ENCODE measurements at places on chromosomes 4 and X.
A peak's percentile ranks its signal among the peaks of the same experiment; 100 is the strongest.

DNA sequence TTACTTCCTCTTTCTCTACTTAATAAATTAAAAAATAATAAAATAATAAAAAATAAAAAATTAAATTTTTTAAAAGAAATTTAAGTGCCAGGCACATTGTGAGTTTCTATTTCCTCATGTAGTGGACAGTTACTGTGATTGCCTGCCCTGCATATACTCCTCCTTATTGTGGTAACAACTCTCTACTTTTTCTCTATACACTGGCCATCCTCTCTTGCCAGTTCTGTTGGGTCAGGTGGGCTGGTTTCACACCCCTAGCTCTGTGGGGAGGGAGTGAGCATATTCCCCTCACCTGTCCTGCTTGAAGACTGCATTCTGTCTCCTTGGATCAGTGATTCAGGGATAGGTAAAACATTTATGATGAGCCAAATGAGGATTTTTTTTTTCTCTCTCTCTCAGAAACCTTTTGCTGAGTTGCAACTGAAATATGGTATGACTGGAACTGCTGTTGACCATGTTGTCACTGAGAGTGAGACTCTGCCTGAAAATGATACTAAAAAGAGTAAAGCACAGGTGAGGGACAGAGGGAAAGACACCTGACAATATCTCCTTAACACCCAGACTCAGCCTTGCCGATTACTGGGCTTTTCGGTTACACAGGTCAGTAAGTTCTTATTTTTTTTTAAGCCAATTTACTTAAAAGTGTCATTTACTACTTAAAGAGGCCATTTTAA lies 37.2 kb downstream of the CXXC4 start:
- no peak for DNase-seq

DNA sequence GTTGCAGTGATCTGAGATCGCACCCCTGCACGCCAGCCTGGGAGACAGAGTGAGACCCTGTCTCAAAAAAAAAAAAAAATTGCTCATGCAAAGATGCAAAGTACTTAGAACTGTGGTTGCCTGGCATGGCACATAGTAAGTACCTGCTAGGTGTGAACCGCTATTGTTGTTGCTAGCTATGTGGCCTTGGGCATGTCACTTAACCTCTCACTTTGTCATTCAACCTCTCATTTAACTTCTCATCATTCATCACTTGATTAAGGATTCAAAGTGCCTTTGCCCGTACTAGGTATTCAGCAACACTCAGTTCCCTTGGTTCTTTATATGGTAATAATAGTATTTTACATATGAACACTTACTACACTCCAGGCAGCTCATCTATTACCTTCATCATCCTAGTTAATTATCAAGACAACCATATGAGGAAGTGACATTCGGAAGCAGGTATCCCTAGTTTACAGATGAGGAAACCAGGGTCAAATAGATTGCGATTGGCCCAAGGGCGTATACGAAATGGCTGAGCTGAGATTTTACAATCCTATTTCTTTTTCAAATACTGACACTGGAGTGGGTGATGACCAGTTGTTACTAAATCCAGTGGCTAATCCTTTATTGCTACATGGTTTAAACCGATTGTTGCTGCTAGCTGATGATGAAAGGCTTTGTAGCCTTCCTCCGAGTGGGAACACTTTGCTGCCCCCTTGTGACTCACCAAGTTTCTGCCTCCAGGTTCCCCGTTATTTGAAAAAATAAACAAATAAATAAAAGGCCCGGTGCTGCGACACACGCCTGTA lies 28.8 kb upstream of the SOWAHD start:
- DNase-seq: peak; percentile 72

- no peak for DNase-seq
Observed at GRCh38 chrX:75084757-75085156, 71.3 kb downstream of the ABCB7 start.

GRCh38 chrX:111875881-111876280 lies at the start of gene TRPC5OS:
Gene TRPC5OS (plus strand): TSS chrX:111876181. CDS start chrX:111901850, 25,669 bp downstream.
- no peak for DNase-seq

- no peak for DNase-seq
Observed at GRCh38 chr4:16890651-16891050, 7.8 kb downstream of the LDB2 start.

DNA sequence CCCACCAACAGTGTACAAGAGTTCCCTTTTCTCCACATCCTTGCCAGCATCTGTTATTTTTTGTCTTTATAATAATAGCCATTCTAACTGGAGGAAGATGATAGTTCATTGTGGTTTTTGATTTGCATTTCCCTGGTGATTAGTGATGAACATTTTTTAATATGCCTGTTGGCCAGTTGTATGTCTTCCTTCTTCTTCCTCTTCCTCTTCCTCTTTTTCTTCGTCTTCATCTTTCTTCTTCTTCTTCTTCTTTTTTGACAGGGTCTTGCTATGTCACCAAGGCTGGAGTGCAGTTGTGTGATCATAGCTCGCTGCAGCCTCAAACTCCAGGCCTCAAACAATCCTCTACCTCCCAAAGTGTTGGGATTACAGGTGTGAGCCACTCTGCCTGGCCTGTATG lies 87.4 kb downstream of the CCDC160 start:
- no peak for DNase-seq
